Vein endothelial cell (primary cell): ENCODE measurements at places on chromosomes 5 and 9. TPM values are rescaled to one million over a fixed set of nuclear protein-coding genes. Genes with fewer than 3 reads are reported as not detected.

CARTPT gene
- total RNA-seq: not detected in 2 replicates

SH3PXD2B gene
- 40.8 and 48.3 TPM in 2 replicates for total RNA-seq

DBH gene
- not detected in 2 replicates for total RNA-seq

GRM6 gene
- total RNA-seq: not detected in 2 replicates

PCDHGB4 gene
- 15.0 and 15.2 TPM in 2 replicates for total RNA-seq
